ENCODE measurements at places on chromosomes 7 and 10.

- DNase-seq = no peak
Observed at GRCh38 chr7:93890041-93890463, 501 bp downstream of the TFPI2 start.

DNA sequence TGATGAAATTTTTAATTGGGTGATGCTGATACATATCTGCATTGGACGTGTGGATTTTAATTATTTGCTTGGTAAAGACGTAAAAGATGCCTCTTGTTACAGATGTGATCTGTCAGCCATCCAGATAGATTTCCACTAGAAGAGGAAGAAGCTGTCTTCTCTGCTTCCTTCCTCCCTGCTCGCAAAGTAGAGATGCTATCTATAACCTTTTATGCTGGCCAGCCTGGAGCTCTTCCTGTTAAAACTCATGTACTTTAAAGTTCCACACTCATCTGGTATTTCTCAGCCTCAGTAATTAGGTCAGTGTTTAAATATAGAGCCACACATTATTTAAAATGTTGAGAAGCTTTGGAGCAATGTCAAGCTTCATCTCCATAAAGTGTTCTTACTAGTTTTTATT lies 51.2 kb upstream of the TMEM229A start:
- DNase-seq = no peak

GRCh38 chr7:11466517-11467105 lies 365.4 kb downstream of the THSD7A start:
- DNase-seq = no peak

DNA sequence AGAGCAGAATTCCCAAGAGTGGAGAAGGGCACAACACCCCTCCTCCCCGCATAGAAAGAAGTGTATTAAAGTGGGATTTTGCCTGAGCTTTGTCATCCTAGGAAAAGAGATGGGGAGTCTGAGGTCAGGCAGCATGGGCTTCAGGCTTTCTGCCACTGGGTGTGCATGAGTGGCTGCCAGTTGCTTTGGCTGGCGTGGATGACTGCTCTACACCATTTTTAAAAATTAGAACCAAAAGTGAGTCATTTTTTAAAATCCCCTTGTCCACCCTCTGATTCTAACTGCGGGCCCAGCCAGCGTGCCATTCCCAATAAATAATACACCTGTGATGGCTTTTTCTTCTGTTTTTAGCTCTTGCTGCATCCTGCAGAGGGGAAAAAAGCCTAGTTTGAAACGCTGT lies 13.4 kb downstream of the SLC29A3 start:
- DNase-seq = no peak

- no peak for DNase-seq
Observed at GRCh38 chr10:59885430-59886134, 20.8 kb downstream of the CCDC6 start.

DNA sequence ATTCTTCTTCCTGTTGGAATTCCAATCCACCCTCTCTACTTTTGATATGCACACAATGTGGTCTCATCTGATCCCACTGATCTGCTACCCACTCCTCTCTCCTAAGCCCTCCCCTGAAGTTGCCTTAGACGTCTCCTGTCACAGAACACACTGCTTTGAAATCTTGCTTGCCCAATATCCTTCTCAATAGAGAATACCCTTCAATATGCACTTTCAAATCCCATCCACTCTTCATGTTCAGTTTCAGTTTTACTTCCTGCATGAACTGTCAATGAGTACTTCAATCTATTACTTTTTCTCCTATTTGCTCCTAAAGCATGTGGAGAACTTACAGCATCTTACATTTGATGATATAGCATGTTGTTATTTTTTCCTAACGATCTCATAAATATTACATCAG lies 93.5 kb downstream of the UPF2 start:
- DNase-seq = no peak

- DNase-seq = no peak
Observed at GRCh38 chr10:49463605-49464004, 67.7 kb upstream of the DRGX start.

- no peak for DNase-seq
Observed at GRCh38 chr10:68560943-68561864, 1.1 kb downstream of the TET1 start.

GRCh38 chr10:91335147-91335546 lies 75.0 kb upstream of the HECTD2 start:
- DNase-seq = no peak

GRCh38 chr7:12941512-12941911 lies 254.1 kb downstream of the ARL4A start:
- DNase-seq = no peak

DNA sequence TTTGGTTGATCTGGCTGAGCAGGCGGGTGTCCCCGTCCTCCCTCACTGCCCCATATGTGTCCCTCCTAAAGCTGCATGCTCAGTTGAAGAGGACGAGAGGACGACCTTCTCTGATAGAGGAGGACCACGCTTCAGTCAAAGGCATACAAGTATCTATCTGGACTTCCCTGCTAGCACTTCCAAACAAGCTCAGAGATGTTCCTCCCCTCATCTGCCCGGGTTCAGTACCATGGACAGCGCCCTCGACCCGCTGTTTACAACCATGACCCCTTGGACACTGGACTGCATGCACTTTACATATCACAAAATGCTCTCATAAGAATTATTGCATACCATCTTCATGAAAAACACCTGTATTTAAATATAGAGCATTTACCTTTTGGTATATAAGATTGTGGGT lies 26.9 kb upstream of the TRIM56 start:
- DNase-seq = no peak

DNA sequence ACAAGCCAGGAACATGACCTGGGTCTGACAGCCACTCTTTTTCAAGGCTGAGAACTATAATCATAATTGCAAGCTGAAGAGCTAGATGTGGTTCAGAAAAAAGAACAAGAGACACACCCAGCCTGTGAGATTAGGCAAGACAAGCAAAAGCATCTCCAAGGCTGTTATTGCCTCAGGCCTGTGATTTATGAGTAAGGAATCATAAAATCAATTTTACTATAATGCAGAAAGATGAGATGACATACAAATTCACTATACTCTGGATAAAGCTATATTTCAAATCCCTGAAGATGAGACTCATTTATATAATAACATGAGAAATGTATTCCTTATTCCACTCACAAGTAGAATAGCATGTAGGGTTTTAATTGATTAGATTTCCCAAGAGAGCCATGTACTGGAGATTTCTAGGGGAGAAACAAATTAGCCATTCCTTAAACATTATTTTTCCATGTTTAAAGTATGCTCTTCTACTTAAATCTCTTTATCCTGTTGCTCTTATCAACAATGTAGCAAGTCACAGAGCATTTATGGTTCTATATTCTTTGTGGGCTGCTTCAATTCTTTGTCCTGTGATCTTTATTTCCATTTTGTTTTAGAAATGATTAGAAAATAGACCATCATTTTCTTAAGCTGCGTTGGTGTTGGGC lies 47.4 kb downstream of the FHIP2A start:
- DNase-seq = no peak

Measured in NCI-H2107 (cell line).